CD4-positive, alpha-beta T cell treated with Interleukin-17A for 1 hour (primary cell): ENCODE measurements at places on chromosomes 2 and 18.

DNA sequence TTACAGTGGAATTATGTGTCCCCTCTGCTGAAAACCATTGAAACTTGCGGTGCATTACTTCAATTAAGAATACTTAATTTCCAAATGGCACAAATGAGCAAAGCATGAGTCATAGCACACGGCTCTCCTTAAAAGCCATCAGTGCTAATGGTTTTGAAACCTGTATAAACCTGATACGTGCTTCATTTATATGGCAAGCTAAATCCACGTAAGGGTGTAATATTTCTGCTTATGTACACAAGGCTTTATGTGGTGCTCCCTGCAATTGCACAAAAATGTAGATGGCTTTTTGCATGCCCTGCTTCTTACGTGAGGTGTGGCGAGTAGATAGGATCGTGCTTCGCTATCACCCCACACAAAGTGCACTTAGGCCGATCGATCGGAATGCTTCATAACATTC is 840.9 kb downstream of the GALR1 start:
- no peak for DNase-seq

DNA sequence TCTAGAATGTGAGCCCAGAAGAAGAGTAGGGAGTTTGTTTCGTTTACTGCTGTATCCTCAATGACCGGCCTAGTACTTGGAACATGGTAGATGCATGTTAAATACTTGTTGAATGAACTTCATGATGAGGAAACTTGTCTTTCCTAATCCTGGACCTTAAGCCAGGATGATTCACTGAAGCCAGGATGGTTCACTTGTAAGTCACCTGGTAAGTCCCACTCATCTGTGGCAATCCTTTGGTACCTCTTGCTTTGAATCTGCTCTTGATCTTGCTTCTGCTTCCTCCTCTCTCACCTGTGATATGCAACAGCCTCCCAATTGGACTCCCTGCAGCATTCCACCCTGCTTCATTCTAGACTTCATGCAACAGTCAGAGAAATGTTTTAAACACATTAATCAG is 43.6 kb downstream of the QPCT start:
- DNase-seq = no peak

GRCh38 chr2:157875641-157876065 is 477 bp downstream of the ACVR1 start:
- DNase-seq = no peak

DNA sequence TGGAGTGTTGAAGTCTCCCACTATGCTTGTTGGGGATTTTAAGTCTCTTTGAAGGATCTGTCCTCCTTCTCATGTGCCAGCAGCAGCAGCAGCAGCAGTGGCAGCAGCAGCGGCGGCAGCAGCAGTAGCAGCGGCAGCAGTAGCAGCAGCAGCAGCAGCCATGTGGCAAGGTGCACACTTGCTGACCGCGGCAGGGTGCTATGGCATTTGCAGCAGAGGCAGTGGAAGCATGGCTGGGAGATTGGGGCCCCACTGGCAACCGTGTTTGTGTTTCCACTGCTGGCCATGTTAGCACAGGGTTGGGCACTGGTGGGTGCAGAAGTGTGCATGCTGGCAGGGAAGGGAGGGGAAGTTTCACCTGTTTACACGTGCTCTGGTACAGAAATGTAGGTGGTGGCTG is 280.1 kb downstream of the NUP35 start:
- DNase-seq = no peak

GRCh38 chr2:27250652-27251379 is 12.0 kb downstream of the SLC30A3 start:
- DNase-seq = no peak

DNA sequence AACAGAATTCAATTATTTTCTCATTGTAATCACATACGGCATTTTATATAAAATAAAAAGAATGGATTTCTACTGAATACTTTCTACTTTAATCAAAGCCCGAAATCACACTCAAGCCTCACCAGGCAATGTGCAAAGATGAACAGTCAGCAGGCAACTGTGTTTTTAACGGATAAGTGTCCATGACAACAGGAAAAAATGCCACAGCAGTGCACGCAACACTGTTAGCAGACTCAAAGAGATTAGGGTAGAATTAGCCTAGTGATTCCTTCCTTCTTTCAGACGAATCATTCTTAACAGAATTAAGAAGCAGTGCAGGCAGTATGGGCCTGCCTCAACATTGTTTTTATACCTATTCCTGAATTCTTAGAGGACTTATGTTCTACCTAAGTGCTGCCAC is 135.6 kb downstream of the CDH2 start:
- no peak for DNase-seq

- no peak for DNase-seq
Measured at GRCh38 chr18:45340884-45341283, 274.4 kb upstream of the SLC14A2 start.

DNA sequence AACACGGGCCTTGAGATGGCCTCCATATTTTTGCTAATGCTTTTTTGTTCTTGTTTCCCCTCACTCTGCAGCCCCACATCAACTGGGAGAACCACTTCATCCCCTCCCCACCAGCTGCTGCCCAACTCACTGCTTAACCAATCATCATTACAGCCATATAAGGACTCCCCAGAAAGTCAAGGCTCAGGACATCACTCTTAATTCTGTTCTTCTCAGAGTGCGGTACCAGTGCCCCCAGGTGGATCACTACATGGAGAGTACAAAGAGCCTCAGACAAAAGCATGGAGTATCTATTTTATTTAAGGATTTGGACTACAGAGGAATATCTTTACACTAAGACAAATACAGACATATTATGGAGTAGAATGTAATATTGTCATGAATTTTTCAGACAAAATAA is 340.6 kb downstream of the PAX3 start:
- no peak for DNase-seq

DNA sequence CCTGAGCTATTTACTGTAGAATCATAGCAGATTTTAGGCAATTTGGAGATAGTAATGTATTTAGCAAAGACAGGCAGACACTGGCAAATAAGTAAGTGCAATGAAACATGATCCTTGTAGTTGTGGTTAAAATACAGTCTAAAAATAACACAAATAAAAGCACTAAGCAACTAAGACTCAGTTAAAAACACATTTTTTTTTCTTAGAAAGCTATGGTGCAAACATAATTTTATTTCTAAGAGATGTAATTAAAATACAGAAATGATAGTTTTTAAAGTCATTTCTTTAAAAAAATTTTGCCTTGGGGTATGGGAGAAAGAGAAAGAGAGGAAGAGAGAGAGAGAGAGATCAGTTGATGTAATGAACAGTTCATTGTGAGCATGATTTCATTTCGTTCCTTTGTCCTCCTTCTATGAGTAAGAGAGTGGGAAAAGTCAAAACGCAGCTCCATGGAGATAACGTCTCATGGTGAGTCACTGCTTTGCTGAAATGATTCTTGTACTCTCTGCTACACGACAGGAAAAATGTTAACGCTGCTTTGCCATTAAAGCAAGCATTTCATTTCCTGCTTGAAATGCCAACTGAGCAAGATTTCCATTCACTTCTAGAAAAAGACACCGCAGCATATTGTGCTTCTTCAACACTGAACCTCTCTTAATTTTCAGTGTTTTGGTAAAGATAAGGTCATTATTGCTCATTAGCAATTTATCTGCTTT is 61.3 kb upstream of the PGAP1 start:
- no peak for DNase-seq

DNA sequence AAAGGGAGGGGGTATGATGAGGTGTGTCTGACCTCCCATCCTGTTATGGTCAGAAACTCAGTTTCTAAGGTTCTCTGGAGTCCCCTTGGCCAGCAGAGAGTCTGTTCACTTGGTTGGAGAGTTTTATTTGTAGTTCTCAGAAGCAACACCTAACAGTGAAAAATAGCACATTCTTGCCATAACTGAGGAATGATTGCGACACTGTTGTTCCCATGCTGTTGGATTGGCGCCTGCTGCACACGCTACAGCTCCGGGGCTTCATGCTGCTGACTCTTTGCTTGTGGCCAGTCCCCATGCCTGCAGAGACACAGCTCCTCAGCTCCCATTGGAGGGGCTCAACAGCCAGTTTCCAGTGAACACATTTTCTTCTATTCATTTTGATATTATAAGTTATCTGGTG is 42.1 kb downstream of the TPGS2 start:
- no peak for DNase-seq

DNA sequence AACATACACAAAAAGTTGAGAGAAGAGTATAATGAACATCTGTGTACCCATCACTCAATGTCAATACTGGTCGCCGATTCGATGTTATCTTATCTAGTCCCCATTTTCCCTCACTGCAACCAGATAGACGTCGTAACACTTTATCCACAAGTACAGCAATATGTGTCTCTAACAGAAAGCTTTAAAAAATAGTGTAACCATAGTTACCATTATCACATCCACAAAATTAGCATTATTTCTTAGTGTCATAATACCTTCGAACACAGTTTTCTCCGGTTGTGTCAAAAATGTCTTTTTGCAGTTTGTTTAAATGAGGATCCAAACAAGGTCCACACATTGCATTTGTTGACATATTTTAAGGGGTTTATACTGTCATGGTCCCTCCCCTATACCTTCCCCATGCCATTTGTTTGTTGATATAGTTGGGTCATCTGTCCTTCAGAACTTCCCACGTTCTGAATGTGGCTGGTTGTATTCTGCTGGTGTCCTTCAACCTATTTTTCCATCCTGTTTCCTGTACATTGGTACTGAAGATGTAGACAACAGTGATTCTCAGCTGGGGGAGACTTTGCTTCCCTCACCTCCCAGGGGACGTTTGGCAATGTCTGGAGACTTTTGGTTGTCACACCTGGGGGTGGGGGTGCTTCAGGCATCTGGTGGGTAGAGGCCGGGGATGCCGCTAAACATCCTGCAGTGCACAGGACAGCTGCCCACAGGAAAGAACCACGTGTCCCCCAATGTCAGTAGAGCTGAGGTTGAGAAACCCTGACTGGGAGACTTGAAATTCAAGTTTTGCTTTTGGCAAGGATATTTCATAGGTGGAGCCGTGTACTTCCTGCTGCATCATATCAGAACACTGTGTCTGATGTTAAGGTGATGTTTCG is 72.7 kb upstream of the SPRED2 start:
- DNase-seq = no peak

- no peak for DNase-seq
Measured at GRCh38 chr2:236157815-236158498, 10.2 kb downstream of the GBX2 start.

- no peak for DNase-seq
Measured at GRCh38 chr2:83567551-83567950, 891.5 kb downstream of the SUCLG1 start.

DNA sequence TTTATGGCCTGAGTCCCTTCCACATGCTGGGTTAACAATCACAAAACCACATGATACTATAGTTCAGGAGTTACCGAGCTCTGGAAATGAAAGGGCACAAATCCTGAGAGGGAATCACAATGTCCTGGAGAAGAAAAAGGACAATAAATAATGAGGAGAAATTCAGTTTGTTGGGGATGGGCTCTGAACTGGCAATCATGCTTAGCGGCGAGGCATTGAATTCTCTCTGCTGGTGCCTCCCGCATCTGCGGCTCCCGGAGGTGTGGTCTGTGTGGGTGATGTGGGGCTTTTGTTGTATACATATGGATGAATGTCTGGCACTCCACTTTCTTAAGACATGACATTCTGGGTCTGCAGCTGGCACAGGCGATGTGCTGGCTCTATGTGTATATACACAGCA is 46.1 kb downstream of the NRP2 start:
- no peak for DNase-seq

GRCh38 chr2:176111846-176112374 is 4.7 kb upstream of the HOXD10 start:
- no peak for DNase-seq

DNA sequence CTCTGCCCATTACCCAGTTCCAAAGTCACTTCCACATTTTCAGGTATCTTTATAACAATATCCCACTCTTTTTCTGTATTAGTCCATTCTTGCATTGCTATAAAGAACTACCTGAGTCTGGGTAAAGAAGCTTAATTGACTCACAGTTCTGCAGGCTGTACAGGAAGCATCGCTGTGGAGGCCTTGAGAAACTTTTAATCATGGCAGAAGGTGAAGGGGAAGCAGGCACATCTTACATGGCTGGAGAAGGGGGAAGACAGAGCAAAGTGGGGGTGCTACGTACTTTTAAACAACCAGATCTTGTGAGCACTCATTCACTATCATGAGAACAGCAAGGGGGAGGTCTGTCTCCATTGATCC is 85.4 kb upstream of the MAP4K3 start:
- DNase-seq = no peak
